Suppressor macrophage (primary cell): ENCODE measurements at places on chromosomes 3 and 15.

GRCh38 chr3:72141264-72141663, 356.3 kb upstream of the PROK2 start:
- DNase-seq = peak; percentile 52

DNA sequence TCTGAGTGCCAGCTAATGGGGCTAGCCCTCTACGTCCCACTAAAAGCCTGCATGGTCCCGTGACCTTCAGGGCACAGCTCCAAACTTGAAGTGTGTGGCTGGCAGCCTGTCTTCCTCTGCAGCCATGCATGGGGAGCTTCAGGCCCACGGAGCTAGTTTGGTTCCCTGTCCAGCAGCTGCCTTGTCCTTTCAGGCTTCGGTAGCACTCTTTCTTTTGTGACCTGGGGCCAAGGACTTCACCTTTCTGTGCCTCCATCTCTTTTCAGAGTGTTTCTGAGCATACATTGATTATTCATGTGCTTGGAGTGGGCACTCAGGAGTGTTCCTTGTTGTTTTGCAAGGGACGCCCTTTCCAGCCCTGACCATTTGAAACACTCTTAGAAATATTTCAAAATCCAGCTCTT, 155.2 kb downstream of the DNAJB8 start:
- DNase-seq = no peak

GRCh38 chr15:87219650-87220615, 1036.6 kb downstream of the NTRK3 start:
- DNase-seq = no peak

GRCh38 chr15:45616901-45617323, 17.9 kb upstream of the SQOR start:
- no peak for DNase-seq

DNA sequence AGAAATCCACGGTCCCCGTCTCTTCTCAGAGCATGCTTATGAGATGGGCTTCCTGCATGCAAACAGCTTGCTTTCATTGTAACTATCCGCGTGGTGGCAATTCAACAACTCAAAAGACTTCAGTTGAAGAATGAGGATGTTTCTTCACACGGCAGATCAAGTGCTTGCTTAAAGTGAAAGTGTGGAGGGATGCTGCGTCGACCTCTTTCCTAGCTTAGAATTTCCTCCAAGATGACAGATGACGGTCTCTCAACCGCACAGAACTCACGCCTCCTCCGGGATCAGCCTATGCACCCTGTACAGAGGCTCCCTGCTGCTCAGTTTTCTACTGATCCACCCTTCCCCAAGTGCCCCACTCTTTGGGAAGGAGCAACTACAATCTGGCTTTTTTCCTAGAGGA, 47.8 kb downstream of the PCSK6 start:
- DNase-seq = peak; percentile 46

DNA sequence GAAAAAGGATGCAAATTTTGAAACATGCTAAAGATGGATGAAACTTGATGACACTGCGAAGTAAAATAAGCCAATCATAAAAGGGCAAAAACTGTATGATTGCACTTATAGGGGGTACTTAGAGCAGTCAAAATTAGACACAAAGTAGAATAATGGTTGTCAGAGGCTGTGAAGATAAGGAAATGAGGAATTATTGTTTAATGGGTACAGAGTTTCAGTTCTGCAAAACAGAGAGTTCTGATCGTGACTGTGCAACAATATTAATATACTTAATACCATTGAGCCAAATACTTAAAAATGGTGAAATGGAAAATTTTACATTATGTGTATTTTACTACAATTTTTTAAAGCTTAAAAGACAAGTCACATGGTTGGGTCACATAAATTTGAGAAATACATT, 35.1 kb downstream of the UBE3A start:
- peak; percentile 55 for DNase-seq

- no peak for DNase-seq
These were observed 8.4 kb upstream of the GSK3B start for GRCh38 chr3:120102674-120103073.

DNA sequence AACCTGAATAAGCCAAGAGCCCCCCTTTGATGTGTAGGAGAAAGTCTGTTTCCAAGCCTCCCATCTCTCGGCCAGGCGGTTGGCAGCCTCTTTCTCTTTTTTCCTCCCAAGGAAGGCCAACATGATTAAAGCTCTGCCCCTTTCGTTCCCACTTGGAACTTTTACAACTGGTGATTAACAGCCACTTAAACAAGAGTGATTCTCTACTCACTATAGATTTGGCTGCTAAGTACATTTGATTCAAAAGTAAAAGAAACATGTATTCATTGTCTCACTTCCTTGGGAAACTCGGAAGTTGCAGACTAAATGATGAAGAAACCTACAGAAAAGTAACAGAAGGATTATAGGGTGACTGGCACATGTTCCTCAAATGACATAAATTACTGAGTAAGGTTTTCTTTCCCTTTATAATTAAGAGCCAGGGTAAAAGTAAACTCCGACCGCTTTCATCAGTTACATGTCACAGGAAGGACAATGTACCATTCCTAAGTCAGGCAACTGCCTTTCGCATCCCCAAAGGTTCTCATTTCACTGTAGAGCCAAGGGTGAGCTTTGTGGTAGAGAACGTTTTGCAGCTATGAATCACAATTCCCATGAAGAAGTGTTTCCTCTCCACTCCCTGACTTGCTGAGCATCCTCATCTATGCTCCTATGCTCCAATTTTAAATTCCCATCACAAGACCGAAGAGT, 72.7 kb downstream of the MB21D2 start:
- peak; percentile 24 for DNase-seq

- DNase-seq = no peak
These were observed 91.1 kb downstream of the MEIS2 start for GRCh38 chr15:37009288-37009687.

DNA sequence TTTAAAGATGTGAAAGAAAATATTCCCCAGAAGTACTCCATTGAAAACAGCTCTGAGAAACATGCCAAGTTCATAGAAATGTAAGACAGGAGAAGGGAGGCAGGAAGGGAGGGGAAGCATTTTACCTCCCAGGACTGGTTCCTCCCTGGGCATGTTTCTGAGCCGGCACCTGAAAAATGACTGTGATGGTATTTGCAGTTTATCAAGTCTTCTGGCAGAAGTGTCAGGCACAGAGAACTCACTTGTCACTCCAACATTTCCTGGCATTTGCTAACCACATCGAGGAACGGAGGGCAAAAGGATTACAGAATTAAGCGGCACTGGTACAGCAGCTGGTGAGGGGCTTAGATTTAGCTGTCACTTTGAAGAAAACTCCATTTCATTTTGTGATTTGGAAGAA, 1054.0 kb downstream of the TUSC7 start:
- DNase-seq = no peak

- no peak for DNase-seq
These were observed 340.8 kb upstream of the DCBLD2 start for GRCh38 chr3:99242271-99242670.

GRCh38 chr3:136276049-136276755, 26.1 kb downstream of the PCCB start:
- no peak for DNase-seq
